Activated naive CD8-positive, alpha-beta T cell treated with anti-CD3 and anti-CD28 coated beads for 36 hours (primary cell): ENCODE measurements at places on chromosomes 7 and 10. TPM values are rescaled to one million over a fixed set of nuclear protein-coding genes. Genes with fewer than 3 reads are reported as not detected.

DNA sequence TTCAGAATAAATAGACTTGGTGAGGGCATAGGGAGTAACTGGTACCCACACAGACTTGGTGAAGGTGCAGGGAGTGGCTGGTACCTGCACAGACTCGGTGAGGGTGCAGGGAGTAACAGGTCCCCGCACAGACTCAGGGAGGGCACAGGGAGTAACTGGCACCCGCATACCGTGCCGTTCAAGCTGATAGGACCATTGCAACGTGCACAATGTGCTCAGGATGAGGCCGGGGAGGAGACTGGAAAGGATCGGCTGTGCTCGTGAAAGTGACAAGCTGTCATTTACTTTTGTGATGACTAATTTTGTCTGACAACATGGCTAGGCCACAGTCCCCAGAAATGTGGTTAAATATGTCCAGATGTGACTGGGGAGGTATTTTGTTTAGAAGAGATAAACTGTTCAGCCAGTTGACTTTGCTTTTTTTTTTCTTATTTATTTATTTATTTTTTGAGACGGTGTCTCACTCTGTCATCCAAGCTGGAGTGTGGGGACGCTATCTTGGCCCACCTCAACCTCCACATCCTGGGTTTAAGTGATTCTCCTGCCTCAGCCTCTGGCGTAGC, 76.2 kb upstream of the NMT2 start:
- no peaks in the 10 kb centered on the region for H3K36me3 ChIP-seq
- no peaks in the 10 kb centered on the region for H3K27me3 ChIP-seq
- H3K4me1 ChIP-seq = peaks cover 6% of the 10 kb centered on the region
- DNase-seq = no peak

DNA sequence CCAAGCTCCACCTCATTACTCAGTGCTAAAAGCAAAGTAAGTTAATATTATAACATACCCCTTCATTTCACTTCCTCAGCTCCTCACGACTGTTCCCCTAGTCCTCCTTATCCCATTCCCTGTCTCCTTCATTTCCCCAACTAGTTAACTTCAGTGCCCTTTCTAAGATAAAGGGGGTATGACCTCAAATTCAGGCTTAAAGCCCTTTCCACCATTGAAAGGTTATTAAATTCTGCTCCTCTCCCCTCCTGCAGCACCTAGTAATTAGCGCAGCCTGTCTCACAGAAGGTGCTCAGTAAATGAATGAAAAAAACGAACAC, 1.0 kb downstream of the CRPPA start:
- H3K27me3 ChIP-seq = no peaks in the 10 kb centered on the region
- H3K4me3 ChIP-seq = peak overlapping the region; percentile 94
- H3K4me1 ChIP-seq = peaks cover 21% of the 10 kb centered on the region
- H3K27ac ChIP-seq = peak overlapping the region; percentile 99
- DNase-seq = no peak

DNA sequence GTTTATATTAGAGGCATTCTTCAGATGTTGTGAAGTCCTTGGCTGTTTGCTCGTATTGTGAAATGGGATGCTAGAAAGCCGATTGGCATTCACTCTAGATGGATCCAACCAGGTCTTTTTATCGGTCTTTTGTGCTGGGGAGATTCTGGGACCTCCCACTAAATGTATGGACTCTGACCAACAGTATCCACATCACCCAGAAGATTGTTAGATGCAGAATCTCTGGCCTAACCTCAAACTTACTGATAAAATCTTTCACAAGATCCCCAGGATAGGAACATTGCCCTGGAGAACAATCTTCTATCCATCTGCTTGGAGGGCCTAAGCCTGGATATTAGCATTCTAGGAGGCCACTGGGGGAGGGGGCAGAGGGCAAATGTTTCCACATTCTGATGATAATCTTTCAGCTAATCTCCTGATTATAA, 160.9 kb downstream of the PLXDC2 start:
- H3K4me3 ChIP-seq = no peak overlapping the region
- no peaks in the 10 kb centered on the region for H3K4me1 ChIP-seq
- no peak overlapping the region for H3K27ac ChIP-seq
- DNase-seq = no peak

Gene SYCE1
- 1.6 TPM for total RNA-seq

Gene EGR2
- total RNA-seq = 52.1 TPM

- no peaks in the 10 kb centered on the region for H3K4me1 ChIP-seq
- H3K27ac ChIP-seq = no peak overlapping the region
- no peaks in the 10 kb centered on the region for H3K27me3 ChIP-seq
- no peaks in the 10 kb centered on the region for H3K36me3 ChIP-seq
- H3K4me3 ChIP-seq = no peak overlapping the region
- DNase-seq = no peak
Observed at GRCh38 chr7:96486681-96487080, 164.8 kb upstream of the SLC25A13 start.
